Esophagus squamous epithelium (tissue), 5 donors: ENCODE measurements at places on chromosomes 7 and 10. TPM values are rescaled to one million over a fixed set of nuclear protein-coding genes. Genes with fewer than 3 reads are reported as not detected.

The MLLT10 gene
- 22.7 TPM for total RNA-seq

The RAB19 gene
- 0.68 TPM for total RNA-seq

DNA sequence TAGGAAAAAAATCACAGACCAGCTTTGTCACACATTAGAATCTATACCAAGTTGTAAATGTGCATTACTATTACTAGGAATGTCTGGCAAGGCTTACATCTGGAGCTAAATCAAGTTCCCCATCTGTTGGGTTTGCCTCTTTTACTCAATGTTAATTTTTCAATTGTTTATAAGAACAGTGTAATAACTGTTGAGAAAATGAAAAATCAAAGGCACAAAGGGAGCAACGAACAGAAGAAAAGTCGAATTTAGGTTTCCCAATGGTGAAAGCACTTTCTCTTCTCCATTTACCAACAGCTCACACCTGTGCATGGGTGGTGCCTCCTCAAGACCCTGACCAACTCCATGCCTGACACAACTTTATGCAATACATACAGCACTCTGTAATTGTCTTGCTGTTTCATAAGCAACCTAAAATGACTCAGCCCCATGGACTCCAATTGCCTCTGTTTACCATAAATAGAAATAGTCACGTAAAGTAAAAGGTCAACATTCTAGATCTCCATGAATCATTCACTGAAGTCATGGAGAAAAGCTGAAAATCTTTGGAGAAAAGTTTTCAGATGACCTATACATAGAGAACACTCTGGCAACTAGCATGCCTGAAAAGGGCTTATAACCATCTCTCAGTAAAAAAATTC lies 95.5 kb upstream of the KCNIP2 start:
- no peak for DNase-seq

DNA sequence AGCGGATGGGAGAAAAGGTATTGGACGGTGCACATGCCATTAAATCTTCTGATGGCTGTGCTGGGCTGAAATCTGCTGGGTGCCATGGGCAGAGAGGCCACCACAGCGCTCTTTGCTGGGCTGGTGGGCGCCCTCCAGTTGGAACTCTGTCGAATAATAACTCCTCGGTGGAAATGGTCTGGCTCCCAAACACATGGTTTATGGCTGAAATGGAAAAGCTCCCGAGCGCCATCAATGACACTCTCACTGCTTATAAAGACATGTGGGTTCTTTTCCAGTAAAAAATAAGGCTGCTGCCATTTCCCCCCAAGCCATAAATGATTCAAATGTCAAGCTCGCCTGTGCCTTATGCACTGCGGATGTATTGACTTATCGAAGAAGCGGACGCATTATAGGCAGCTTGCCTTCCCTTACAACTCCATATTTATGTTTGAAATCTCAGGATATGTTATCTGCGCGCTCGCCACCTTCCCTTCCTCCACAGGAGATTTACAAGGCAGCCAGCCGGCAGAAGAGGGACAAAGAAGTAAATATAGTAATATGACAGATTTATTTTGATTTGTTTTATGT lies 239.0 kb upstream of the MKI67 start:
- DNase-seq, result no peak

DNA sequence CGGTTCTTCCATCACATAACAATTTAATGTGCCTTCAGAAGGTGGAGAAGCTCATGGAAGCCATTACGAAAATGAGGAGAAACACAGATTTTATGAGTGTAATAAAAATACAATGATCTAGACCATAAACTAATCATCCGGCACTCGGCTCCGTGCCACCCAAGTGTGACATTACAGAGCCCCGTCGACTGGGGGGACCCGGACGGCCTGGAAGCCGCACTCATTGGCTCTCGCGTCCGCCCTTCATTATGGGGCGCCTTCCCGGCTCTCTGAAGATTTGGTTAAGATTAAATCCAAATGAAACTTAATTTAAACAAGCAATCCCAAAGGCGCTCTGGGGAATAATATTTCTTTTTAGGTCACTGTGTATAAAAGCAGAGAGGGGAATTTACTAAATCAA lies 242.6 kb downstream of the DNAJB6 start:
- DNase-seq, result no peak

- no peak for DNase-seq
Observed at GRCh38 chr7:50205011-50205410, 99.5 kb upstream of the IKZF1 start.
